ENCODE measurements at places on chromosomes 7 and 10.

DNA sequence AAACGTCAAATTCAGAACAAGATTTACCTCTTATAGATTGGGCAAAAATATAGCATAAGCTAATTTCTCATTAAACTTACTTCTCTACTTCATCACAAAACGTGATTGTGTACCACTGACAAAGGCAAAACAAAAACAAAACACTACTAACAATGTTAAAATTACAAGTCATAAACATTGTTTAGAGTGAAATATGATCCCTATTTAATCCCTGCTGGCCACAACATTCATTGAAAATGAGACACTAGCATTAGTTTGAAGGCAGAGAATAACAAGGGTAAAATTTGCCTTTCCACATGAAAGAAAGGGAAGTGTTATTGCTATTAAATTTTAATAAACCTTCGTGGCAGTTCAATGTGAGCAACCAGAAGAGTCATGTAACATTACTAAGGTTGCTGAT, 45.0 kb downstream of the SEMA3A start:
- DNase-seq, result no peak

DNA sequence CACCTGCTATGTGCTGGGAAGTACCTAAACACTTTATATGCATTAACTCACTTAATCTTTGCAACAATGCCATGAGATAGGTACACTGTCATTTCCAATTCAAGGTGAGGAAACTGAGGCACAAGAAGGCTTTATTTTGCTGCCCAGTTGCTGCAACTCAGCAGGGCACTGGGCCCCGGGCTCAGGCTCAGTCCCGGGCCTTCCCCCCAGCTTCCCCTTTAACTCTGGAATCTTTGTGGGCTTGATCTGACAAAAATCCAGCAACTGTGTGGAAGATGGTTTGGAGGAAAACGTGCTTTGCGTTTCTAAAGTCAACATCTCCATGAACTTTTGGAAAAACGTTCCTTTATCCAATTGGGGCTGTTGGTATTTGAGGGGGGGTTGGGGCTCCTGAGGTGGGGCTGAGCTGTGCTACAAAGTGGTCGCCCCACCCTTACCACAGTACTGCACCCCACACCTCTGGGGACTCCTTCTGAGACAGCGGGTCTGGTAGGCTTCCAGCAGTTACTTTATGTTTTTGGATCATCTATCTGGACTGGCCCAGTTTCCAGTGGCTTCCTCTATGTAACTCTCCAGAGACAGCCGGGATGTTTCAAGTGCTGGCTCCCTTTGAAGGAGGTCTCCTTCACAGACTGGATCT, 40.5 kb upstream of the CAMK1D start:
- no peak for DNase-seq

- no peak for DNase-seq
These were observed 782 bp downstream of the POU6F2 start for GRCh38 chr7:38978491-38978890.

- DNase-seq, result no peak
These were observed 6.9 kb upstream of the ZNF503 start for GRCh38 chr10:75408509-75408875.

GRCh38 chr7:44293561-44294324, 31.7 kb downstream of the CAMK2B start:
- DNase-seq, result peak; percentile 28

- no peak for DNase-seq
These were observed 167.4 kb downstream of the SKAP2 start for GRCh38 chr7:26696978-26697377.

GRCh38 chr7:101919363-101920115, 102.1 kb downstream of the CUX1 start:
- DNase-seq, result no peak

DNA sequence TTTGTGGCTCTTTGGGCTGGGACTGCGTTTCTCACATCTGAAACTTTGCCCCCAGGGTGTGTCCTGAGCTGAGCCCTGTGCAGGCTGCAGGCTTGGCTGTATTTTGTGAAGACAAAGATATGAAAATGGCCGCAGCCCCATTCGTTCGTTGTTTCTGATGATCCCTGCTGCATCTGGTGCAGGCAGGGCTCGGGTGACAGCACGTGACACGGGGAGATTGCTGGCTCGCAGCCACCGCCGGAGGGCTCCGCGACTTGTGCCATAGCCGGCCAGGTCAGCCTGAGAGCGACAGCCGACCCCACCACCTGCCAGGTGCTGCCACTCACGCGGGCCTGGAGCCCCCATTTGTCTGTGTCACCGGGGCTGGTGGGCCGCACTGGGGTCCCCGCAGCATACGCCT, 81.3 kb downstream of the ZRANB1 start:
- no peak for DNase-seq

DNA sequence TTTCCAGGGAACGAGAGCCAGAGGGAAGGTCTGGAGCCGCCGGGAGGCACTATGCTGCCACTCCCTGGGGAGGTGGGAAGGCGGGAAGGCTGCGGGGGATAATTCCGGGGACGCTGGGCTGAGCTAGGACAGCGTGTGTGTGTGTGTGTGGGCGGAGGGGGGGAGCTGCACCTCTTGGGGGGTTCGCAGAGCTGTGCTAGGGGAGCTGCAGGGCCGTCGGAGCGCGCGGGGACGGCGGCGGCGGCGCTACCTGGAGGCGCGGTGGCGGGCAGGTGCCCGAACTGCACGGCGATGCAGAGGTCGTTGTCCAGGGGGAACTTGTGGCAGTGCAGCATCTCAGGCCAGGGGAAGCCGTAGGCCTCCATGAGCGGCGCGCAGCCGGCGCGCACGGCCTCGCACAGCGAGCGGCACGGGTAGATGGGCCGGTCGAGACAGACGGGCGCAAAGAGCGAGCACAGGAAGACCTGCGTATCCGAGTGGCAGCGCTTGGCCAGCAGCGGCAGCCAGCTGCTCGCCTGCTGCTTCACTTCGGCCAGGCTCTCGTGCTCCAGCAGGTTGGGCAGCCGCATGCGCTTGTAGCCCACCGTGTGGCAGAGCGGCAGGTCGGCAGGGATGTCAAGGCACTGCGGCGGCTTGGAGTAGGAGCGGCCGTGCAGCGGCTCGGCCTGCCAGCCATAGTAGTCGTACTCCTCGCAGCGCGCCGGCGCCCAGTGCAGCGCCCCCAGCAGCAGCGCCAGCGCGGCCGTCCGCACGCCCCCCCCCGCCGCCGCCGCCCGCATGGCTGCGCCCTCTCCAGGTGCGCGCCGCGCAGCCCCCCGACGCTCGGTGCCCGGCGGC, 526 bp downstream of the SFRP5 start:
- no peak for DNase-seq

DNA sequence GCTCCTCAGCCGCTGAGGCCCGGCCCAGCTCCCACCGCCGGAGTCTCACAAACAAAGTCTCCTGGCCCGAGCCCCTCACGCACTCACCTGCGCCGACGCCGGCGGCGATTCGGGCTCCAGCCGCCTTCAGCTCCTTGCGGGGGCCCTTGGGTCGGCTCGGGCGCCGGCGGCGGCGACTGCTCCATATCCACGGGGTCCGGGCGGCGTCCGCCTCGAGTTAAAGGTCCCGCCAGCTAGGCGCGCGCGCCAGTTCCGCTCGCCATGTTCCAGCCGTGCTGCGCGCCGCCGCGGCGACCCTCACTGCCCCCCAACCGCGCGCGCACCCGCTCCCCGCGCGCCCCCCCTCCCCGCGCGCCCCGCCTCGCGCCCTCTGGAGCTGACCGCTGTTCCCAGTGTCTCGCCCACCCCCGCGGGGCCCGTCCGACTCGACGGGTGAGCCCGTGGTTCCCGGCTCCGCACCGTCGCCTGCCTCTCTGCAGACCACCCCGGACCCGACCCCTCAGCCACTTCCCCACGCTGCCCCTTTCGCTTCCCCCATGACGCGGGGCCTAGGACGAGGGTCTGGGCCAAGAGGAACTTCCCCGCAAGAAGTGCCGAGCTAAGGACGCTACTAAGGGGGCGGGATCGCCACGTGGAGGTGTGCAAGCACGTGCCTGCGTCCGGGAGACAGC, 396.1 kb downstream of the ZNF33B start:
- no peak for DNase-seq

- DNase-seq, result no peak
These were observed 145.7 kb downstream of the ELAPOR2 start for GRCh38 chr7:86913709-86914108.

- DNase-seq, result no peak
These were observed 35.1 kb upstream of the GARS1 start for GRCh38 chr7:30559611-30560010.

GRCh38 chr10:124100124-124100523, 6.7 kb upstream of the CHST15 start:
- no peak for DNase-seq

DNA sequence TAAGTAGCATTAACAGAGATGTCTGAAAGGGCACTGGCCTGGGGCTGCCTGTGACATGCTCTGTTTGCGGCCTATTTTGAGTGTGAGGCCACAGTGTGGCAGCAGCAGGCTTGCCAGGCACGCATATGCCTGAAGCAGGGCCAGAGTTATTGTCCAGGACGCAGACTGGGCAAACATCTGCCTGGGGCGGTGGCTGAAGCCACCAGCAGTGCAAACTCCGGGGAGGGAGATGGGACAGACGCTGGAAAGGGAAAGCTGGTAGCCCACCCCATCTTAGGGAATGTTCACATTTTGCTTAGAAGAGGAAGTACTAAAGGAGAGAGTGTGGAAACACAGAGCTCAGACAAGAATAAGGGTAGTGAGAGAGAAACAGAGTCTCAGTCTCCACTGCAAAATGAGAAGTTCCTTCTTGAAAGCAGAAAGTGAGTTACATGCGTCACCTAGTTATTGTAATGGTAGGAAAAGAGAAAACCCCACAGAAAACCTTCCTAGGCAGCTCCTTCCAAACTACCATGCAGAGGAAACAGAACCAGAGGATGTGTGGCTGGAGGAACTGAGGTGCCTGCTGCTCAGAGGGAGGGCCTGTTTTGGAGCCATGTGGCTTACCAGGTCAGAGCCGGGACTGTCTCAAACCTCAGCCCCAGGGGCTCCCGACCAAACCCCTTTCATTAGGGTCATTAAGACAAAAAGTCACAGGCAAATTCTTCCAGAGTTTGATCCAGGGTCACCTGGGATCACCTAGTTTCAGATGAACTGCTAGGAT, 14.5 kb downstream of the AKR1B1 start:
- DNase-seq, result peak; percentile 14

DNA sequence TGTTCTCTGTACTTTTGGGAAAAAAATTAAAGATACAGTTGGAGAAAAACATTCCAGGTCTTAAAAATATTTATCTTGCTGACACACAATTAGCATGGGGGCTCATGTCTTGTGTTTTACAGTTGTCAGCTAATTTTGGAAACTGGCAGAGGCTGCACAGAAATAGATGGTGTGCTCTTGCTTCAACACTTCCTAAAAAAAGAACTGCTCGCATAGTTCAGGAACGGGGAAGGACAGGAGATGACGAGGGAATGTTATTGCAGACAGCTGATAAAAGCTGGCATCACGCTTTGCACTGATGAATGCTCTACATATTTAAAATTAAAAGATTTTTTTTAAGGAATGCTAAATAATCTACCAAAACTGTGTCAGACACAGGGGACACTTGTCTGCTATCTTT, 103.5 kb upstream of the CELF2 start:
- no peak for DNase-seq

GRCh38 chr7:83691095-83691494, 42.2 kb upstream of the SEMA3E start:
- DNase-seq, result no peak

GRCh38 chr7:106026101-106026500, 63.0 kb downstream of the CDHR3 start:
- no peak for DNase-seq

- DNase-seq, result no peak
These were observed 54.7 kb downstream of the RASGEF1A start for GRCh38 chr10:43212043-43212721.

DNA sequence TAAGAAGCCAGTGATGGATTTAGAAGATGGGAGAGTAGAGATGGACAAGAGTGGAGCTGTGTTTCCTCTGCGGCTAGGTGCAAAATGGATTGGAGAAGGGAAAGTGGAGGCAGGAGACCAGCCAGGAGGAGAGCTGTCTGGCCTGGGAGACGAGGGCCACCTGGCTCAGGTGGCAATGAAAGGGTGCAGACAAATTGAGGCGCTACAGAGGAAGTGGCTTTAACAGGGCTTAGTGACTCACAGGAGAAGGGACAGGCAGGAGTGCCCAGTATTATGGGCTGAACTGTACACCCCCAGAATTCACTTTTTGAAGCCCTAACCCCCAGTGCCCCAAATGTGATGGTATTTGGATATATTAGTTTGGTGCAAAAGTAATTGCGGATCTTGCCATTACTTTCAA, 65.6 kb upstream of the DUSP5 start:
- no peak for DNase-seq

- no peak for DNase-seq
These were observed 683.7 kb upstream of the FZD8 start for GRCh38 chr10:36325815-36326214.

DNA sequence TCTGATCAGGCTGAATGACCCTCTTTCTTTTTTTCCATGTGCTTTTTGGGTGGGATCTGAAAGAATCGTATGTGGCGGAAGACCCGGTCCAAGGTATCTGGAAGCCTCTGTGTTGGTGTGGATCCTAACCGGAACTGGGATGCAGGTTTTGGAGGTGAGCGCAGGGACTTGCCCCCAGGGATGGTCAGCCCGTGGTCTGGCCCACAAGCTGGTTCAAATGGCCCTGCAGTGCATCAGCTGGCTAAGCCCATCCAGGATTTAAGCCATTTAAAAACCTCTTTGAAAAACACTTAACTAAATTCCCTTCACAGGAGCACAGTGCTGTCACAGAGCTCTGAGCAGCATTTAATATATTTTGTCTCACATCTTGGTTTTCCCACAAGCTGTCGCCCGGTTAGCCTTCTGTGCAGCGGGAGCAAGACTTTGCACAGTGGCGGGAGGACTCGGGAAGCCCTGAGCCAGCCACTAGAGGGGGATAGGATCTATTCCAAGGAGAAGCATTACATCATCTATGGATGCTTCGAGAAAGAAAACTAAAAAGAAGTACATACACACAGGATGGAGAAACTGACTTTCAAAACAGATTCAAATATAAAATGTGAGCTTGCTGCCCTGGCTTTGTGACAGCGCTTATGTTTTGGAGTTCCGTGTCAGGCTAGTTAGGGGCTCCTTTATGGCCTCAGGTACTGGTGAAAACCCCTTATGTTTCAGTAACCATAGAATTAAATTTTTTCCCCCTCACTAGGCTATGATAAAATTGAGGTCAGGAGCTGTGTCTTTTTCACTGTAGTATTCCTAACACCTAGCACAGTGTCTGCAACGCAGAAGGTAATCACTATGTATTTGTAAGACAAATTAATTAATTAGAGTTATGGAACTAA, 11.3 kb downstream of the CPA2 start:
- DNase-seq, result no peak
